ENCODE measurements at places on chromosomes 3 and 15.

DNA sequence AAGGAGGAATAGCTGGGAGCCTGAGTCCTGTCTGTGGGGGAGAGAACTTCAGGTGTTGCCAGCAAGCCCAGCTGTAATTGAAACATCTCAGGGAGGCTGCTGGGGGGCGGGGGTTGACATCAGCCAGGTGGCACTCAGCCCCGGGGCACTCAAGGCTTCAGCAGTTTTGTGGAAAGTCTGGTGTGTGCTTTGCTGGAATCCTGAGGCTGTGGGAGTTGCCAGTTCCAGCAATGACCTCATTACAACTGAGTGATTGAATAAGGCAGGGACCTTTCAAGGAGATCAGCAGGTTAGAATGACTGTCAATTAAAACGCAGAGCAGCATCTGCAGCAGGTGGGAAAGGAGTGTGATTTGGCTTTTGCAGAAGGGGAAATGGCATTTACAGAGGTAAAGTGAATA is 75.7 kb downstream of the FAM43A start:
- no peak for DNase-seq

- DNase-seq: no peak
Observed at GRCh38 chr3:11711876-11712275, 68.2 kb upstream of the VGLL4 start.

GRCh38 chr15:82904574-82904973 is 47.9 kb downstream of the HOMER2 start:
- no peak for DNase-seq

DNA sequence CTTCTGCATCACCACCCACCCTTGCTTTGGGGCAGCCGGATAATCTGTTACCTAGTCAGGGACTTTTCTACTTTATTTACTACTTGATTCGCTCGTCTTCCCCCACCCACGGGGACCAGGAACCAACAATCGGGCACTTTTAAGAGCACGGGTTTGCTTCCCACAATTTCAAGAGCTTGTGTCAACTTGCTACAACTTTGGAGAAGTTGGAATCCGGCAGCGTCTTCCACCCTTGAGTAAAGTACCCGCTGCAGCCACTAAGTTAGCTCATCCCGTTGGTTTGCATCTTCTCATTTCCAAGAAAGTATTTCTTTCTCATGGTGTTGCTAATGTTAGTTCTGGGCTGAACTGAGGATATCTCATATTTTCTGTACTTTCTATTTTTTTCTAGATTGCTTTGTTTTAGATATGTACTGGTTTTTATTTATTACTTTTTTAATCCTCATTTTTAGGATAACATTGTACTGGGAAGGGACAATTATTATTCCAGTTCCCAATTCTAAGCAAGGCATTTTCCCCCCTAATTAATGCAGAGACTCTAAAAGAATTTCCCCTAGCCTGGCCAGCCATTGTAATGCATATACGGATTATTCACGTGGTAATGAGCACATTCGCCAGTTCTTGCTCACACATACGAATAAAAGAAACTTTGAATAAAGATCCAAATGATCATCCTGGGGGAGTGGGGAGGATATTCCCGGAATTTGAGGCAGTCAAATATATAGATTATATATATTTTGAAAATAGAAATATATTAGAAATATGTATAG is 4.0 kb downstream of the SOX2 start:
- no peak for DNase-seq

DNA sequence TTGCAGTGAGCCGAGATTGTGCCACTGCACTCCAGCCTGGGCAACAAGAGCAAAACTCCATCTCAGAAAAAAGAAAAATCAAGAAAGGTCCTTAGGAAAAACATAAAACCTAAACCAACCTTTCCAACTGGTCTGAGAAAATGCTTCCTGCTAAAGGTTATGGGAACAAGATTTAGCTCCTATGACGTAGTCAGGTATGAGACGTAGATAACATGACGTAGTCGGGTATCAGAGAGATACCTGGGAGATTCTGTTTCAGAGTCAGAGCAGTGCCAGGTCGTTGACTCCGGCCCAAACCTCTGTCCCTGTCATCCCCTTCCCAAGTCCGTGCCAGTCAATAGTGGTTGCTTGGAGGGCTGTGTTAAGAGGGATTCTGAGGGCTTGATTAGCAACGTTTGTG is 39.9 kb downstream of the LMCD1 start:
- no peak for DNase-seq

DNA sequence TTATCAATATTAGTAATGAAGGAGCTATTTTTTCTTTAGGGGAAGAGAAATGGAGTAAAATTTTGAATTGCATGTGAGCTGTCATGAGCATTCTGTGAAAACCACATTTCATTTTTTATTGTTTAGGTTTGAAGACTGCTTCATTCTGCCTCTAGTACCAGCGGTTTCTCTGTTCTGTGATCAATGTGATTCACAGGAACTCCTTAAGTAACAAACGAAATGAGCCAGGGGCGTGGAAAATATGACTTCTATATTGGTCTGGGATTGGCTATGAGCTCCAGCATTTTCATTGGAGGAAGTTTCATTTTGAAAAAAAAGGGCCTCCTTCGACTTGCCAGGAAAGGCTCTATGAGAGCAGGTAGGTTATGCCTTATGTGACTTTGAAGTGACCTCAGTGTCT is 13.0 kb downstream of the NIPA2 start:
- DNase-seq: no peak

GRCh38 chr3:163776743-163777142 is 1301.6 kb downstream of the SI start:
- DNase-seq: no peak

DNA sequence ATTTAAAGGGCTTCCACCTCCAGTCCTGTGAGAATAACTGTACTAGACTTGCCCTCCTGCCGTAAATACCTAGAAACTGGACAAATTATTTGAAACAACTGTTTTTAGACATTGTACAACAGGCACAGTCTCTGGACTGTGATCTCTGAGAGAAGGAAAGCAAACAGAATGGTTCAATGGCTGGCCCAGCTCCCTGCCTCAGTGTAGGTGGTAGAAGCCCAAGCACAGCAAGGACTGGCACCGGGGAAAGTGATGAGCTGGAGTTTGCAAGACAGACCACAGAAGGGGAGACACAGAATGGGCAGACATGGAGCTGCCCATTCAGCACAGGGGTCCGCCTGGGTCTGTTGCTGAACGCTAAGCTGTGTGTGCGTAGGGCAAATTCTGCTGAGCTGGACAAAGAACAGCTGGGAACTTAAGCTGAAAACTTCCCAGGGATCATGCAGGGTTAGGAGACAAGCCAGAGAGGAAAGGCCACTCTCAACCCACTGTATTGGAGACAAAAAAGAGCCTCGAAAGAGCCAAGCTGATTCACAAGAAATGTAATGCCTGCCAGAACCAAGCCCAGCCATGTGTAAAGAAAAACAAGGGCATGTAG is 52.6 kb upstream of the SEC61A1 start:
- no peak for DNase-seq

DNA sequence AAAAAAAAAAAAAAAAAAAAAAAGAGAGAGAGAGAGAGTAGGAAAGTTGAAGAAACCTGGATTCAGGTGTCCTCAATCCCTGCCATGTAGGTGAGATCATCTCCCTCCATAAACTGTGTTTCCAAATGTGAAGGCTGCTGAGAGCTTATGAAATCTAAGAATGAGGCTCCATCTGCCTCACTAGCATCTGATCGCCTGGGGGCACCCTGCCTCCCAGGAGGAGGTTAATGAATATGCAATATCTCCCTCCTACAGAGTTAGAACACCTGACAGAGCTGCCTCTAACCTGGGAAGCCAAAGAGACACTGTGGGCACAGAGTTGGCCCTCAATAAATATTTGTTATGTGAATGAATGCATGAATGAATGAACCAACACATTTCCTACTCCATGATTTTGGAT is 23.8 kb upstream of the ZNF148 start:
- DNase-seq: no peak

DNA sequence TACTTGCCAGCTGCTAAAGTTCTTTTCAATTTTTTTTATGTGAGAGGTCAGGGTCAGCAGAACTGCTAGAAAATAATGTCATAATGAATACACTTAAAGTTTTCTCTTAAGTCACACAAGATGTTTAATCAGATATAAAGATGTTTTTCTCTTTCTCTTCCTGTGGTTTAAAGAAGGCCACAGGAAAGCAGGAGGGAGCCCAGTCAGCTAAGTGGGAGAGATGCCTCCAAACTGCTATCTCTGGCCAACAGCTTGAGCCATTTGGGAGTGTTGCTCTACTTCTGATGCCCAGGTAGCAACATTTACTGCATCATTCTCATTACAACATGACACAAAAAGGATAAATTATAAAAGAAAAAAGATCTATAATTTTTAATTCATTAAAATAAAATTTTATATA is 45.7 kb upstream of the NLGN1 start:
- no peak for DNase-seq

DNA sequence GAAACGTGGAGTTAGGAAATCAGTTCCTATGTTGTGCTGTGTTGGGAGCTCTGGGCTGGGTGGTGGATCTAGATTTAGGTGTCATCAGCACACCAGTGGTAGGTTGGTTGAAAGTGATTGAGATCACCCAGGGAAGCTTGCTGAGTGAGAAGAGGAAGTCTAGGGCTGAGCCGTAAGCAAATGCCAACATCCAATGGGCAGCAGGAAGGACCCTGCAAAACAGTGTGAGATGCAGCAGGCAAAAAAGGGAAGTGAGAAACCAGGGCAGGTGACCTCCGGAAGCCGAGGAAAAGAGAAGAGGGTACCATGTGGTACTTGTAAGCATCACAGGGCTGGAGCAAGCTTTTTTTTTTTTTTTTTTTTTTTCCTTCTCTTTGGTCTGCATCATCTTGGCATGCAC is 15.9 kb upstream of the COPG1 start:
- peak; percentile 96 for DNase-seq

GRCh38 chr3:52246264-52246620 is 683 bp downstream of the PPM1M start:
- DNase-seq: no peak

DNA sequence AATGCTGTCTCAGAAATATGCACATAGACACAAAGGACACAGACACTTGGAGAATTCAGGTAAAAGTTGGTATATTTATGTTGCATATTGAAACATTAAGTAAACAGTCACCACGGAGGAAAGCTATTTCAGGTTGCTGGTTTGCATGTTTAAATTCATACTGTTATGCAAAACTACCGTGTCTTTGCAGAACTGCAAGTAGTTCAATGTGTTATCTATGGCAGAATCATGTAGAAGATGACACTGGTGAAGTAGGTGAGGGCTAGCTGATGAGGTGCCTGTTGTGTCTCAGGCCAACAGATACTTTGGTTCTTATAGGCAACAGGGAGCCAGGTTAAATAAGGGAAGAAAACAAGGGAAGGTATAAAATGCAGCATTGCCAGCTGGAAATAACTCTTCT is 511.3 kb downstream of the DIPK2A start:
- no peak for DNase-seq

- DNase-seq: no peak
Observed at GRCh38 chr3:83941990-83942745, 1016.6 kb upstream of the CADM2 start.

DNA sequence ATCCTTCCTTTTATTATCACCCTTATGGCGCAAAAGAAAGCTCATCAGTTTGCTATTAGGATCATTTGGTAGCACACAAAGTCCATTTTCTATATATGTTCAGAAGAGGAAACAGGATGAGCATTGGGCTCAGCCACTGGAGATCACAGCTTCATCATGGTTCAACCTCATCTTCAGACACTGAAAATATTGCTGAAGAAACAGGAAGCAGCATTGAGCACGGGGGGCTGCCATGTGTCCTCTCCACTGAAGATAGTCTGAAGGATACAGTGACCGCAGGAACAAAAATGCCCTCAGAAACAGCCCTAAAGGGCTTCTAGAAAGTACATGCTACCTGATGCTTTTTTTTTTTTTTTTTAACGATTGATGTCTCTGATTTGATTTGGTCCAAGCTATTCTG is 835.3 kb upstream of the CFAP20DC start:
- no peak for DNase-seq

GRCh38 chr3:146134348-146135117 is 26.5 kb downstream of the PLOD2 start:
- DNase-seq: no peak

- DNase-seq: peak; percentile 13
Observed at GRCh38 chr3:24773798-24774197, 279.1 kb upstream of the THRB start.

DNA sequence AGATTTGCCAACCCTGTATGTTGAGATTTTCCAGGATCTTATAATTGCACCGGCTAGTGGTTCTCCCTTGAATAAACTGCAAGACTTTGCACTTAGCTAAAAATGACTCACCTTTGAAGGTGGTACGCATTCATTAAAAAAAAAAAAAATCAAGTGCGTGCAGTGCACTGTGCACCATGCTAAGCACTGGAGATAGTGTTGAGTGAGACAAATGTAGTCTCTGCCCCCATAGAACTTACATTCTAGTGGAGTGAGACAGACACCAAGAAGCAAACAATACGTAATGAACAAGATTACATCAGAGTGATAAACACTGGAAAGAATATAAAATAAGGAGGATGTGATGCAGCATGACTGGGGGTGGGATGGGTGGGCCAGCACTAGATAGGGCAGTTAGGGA is 69.4 kb downstream of the ITPR1 start:
- no peak for DNase-seq

DNA sequence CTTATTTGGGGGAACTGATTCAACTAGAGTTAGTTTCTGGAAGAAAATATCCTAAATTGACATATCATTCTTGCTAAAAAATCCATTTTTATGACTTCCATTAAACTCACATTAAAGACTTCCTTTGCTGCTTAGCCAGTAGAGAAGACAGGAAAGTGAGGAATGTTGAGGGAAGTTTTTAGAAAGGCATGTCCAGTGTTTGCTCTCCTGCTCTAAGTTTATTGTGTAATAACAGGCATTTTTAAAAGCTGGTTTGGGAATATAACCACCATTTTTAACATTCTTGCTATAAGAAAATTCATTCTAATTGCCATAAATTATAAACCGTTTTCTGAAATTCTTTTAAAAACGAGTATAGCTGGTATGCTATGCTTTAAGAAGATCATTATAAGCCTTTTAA is 428.0 kb downstream of the RAP2B start:
- DNase-seq: no peak

- DNase-seq: no peak
Observed at GRCh38 chr15:52699457-52699856, 20.3 kb upstream of the ATOSA start.

DNA sequence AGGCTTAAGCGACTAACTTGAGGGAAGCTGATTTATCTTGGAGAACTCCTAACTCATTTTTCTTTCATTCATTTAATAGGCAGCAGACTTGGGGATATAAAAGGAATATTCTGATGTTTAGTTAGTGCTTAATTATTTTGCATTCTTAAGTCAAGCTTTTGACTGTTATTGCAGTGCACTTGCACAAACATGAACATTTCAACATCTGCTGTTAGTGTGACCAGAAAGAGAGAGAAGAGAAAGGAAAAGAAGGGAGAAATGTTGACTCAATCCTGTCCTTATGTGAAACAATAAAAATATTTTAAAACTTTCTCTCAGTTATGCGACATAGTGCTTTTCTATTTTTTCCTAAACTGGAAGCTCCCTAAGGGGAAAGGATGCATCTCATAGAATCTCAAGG is 507.8 kb downstream of the LPP start:
- no peak for DNase-seq

- no peak for DNase-seq
Observed at GRCh38 chr15:65115542-65115941, 542 bp upstream of the UBAP1L start.

GRCh38 chr3:129278966-129279906 is 566 bp downstream of the HMCES start:
- no peak for DNase-seq

Measured in GF-D8 (cell line).